HT-29 (cell line): ENCODE measurements at places on chromosomes 7 and 10.

- DNase-seq, result no peak
Measured at GRCh38 chr10:19578571-19578970, 237.7 kb upstream of the PLXDC2 start.

DNA sequence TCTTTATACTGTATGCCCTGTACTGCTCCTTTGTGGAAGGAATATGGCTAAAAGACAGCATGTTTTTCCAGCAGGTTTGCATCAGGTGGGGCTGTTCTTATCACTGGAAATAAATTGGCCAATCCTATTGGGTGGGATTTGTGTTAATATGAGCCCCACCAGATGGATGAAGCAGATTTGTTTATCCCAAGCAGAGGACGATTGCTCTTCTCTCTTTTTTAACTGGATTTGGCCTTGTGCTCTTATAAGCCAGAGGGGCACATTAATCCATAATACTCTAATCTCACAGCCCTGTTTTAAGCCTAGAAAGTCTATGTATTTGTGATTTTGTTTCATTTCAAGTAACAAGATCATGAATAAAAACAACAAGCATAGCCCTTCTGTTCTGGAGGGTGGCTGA lies 240.1 kb upstream of the ADARB2 start:
- DNase-seq, result no peak

GRCh38 chr7:115549910-115550309 lies 480.7 kb downstream of the TFEC start:
- no peak for DNase-seq

DNA sequence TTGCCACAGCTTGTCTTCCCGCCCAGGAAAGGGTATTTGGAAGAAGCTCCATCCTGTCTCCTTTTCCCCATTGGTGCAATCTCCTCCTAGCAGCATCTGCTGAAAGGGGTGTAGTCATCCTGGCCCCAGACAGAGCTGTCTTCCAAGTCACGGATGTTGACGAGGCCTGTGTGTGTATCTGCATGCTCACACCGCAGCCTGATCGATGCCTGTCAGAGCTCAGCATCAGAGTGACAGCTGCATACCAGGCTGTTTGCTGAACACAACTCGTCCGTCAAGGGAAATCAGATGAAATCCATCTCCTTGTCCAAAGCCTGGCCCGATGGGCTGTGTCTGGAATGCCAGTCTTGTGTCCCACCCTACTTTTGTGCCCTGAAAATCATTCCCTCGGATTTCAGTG lies 21.2 kb upstream of the LRRC4 start:
- DNase-seq, result no peak

DNA sequence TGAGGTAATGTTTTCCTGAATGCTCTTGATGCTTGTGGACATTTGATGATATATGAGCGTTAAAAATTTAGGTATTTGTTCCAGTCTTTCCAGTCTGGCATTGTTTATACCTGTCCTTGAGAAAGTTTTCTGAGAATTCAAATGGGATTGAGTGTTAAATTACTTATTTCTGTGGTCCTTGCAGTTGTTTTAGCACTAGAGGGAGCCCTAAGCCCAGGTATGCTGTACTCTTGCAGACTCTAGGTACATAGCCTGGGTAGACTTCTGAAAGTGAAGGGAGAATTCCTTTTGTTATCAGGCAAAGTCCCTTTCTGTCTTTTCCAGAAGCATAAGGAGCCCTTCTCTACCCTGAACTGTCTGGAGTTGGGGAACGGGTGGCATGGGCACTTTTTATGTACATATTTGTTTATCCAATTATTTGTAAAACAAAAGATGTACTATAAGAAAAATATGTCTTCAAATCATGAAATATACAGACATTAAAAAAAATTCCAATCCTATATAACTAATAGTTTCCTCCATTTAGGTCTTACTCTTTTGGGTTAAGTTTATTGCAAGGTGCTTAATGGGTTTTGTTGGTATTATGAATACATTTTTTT lies 262.1 kb downstream of the ATRNL1 start:
- DNase-seq, result peak; percentile 69

- no peak for DNase-seq
Measured at GRCh38 chr7:156327474-156327873, 313.1 kb upstream of the RNF32 start.

GRCh38 chr10:103199488-103199887 lies 6.4 kb upstream of the NT5C2 start:
- DNase-seq, result no peak

GRCh38 chr10:50648089-50648934 lies 24.6 kb upstream of the SGMS1 start:
- DNase-seq, result no peak

- no peak for DNase-seq
Measured at GRCh38 chr10:114604357-114605130, 53.5 kb downstream of the ABLIM1 start.

- no peak for DNase-seq
Measured at GRCh38 chr7:69817121-69817520, 218.8 kb downstream of the AUTS2 start.

DNA sequence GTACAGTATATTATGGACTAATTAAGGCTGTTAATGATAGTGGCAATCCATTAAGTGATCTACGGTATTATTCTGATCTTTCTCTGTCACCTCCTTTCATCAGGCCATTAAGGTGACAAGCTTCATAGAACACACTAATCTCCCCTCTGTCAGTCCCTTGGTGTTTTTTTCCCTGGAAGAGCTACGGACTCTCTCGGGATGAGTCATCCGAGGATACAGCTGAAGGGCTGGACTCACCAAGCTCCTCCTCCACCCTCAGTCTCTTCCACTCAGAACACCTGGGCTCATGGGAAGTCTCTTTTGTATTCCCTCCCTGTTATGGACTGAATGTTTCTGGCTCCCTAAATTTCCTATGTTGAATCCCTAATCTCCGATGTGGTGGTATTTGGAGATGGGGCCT lies 69.8 kb upstream of the PLXNA4 start:
- DNase-seq, result no peak

DNA sequence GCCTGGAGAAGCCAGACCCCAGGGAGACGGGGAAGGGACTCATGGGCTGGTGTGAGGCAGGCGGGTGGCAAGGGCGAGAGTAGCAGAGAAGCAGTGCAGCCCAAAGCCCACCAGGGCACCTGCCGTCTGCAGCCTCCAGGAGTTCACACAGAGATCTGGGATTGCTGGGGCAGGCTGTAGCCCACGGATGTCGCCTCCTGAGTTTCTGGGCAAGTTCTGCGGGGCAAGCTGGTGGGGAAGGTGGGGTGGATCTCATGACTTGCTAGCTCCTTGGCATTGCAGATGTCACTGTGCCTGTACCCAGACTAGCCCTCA lies 6.0 kb downstream of the ADCK2 start:
- DNase-seq, result no peak

GRCh38 chr10:129605986-129606518 lies 139.0 kb downstream of the MGMT start:
- no peak for DNase-seq

DNA sequence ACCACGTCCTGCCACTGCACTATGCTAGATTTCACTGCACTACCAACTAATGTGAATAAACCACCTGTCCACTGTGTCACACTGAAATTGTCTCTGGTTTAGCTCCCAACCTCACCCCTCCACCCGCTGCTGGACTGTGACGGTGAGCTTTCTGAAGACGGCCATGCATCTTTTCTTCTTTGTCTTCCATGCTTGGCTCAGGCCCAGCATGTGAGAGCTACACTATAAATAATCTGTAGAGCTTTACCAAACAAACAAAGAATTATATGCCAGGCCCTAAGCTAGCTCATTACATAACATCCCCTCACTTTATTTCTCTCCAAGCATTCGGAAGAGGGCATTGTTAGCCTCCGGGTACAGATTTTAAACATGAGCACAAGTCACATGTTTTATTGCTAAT lies 633.2 kb downstream of the TNS3 start:
- no peak for DNase-seq
